Effector memory CD4-positive, alpha-beta T cell (primary cell): ENCODE measurements at places on chromosomes 2 and 18.

- DNase-seq, result no peak
Measured at GRCh38 chr18:14086458-14087231, 45.6 kb downstream of the ZNF519 start.

- no peak for DNase-seq
Measured at GRCh38 chr2:125254010-125254409, 1228.9 kb downstream of the CNTNAP5 start.

DNA sequence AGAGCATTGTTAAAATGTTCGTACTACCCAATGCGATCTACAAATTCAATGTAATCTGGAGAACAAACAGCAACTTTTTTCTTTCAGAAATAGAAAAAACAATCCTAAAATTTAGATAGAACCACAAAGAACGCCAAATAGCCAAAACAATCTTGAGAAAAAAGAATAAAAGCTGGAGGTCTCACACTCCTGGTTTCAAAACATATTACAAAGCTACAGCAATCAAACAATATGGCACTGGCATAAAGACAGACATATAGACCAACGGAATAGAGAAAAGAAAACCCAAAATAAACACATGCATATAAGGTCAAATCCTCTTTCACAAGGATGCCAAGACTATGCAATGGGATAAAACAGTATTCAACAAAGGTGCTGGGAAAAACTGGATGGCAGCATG, 74.5 kb downstream of the MAP4K3 start:
- no peak for DNase-seq

- DNase-seq, result no peak
Measured at GRCh38 chr2:189116087-189116486, 63.5 kb downstream of the COL5A2 start.

DNA sequence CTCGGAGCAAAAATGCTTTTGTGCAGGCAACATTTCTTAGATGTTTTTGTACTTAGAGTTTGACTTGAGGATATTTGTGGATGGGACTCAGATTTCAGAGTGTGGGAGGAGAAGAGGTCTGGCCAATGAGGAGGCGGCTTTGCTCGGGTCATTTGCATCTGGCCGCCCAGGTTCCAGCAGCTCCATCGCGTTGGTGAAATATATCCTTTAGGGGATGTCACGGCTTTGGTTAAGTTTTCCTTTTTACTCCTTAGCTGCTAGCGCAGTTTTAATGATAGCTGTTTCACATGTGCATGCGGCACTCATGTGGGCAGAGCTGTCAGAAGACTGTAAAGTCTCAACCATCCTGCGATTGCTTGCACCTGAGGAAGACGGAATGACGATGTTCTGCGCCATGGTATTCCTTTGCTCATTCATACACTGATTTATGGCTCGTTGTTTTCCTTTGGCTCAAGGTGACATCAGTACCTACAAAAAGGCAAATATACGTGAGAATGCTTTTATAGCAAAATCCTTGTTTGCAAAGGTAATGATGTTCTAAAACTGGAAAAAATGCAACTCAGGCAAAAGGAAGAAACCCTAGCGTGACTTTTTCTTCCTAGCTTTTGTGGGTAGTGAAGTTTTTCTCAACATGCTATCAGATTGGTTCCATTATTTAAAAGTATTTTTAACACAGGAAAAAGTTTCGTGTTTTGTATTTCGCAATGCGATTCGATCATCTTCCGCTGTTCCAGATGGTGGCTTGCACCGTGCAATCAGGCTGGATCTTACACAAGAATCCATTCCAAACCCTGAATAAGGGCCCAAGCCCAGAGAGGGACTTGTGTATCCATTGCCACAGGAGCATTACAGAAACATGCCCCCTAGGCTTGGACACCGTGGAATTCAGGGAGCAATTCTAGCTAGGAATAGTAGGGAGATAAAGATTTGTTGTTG, 70.5 kb upstream of the ZNF516 start:
- no peak for DNase-seq
